ENCODE measurements at places on chromosomes 3 and 15.

DNA sequence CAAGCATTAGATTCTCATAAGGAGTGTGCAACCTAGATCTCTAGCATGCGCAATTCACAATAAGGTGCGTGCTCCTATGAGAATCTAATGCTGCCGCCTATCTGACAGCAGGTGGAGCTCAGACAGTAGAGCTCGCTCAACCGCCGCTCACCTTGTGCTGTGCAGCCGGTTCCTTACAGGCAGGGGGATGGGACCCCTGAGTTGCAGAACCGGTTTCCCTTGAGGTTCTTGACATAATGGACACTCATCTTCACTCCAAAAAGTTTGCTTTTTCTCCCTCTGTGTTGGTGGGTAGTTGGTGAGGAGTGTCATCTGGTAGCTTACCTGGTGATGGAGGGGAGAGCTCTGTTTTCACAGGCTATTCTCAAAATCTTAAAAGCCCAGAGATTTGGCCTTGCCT is 324.0 kb upstream of the TBL1XR1 start:
- no peak for DNase-seq

GRCh38 chr3:47006145-47006651 is 26.7 kb downstream of the NBEAL2 start:
- DNase-seq, result peak; percentile 61

DNA sequence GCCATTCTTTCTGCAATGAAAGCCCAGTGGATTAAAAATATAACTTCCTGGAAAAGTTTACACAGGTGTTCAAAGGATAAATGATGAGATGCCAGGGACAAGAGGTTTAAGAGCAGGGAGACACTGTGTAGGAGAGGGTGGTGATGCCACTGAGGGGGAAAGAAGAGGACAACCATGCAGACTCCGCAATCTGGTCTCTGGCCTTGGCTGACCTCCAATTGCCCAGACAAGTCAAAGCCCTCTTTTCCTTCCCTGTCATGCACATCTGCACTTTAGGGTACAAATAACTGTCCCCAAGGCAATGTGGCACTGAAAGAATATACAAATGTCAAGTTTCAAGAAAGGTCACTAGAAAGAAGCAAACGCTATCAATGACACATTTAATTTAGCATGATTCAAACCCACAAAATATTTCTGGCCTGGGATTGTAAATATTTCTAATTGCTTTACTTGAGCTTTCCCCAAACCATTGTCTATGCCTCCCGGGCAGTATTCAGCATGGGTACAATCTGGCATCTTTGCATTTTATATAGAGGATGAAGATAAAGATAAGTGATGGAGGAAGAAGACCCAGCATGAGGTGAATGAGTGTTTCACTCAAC is 319.4 kb downstream of the PLCL2 start:
- no peak for DNase-seq

- DNase-seq, result no peak
These were observed 86.8 kb downstream of the CYP19A1 start for GRCh38 chr15:51251556-51251955.

DNA sequence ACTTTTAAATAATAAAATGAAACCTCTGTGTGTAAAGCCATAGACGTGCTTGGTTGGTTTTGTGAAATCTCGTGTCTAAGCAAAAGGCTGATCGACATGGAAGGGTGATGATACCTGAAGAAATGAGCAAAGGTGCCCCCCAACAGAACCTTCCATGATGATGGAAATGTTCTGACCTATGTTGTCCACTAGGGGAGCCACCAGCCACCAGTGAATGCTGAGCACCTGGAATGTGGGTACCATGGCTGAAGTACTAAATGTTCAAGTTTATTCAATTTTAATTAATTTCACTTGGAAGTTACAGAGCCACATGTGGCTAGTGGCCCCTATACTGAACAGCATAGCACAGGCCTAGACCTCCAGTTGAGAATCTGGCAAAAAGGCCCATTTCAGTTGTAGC is 158.8 kb downstream of the POLR2M start:
- DNase-seq, result no peak

GRCh38 chr3:128242818-128243601 is 89.7 kb downstream of the EEFSEC start:
- DNase-seq, result no peak

DNA sequence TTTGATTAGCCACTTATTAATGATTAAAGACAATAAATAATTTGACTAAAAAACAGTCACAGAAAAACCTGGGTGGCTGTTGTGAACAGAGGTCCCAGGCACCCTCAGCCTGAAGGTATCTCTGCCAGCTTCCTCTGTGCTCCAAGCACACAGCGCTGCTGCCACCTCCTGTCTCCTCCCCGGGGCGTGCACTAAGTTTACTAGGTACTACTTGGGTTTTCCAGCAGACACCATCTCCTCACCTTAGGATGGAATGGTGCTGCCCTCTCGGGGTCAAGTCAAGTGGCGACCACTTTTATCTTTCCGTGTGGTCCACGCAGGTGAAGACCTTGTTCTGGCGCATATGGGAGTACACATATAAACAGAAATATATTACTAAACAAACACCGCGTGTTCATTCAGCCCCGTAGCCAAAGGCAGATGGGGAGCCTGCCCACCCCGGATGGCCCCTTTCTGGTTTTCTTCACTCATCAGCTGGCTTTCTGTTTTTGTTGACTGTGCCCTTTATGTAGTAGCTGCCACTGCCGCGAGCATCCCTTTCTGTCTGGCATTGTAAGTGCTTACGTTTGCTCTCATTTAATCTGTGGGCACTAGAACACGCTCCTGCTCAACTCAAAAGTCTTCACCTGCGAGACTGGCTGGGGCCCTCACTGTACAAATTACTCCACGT is 128.0 kb downstream of the LRIG1 start:
- no peak for DNase-seq

GRCh38 chr15:45666119-45666875 is 31.5 kb downstream of the SQOR start:
- DNase-seq, result no peak

GRCh38 chr15:64503197-64503596 is 42.8 kb downstream of the ZNF609 start:
- no peak for DNase-seq

DNA sequence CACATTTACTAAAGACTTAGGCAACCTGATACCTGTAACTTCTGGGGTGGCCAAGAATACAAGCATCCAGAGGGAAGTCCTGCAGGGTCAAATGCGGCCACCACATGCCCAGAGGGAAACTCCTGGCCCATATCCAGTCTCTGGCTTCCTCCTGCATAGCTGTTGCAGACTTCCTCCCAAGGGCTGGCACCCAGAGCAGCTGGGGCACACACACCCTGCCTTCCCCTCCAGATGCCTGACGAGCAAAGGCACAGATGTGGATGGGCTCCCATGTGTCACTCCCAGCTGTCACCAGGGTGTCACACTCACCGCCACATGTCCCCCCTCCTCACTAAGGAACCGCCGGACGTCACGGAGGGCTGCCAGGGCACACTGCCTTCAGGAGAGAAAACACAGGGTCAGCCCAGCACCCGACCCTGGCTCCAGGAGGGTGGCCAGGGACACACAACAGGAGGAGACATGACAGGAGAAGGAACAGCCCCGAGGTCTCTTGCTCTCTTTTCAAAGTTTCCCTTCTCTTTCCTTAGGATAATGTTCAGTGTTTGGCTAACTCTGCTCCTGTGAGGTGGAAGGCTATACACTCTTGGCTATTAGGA is 13.2 kb downstream of the PFKFB4 start:
- DNase-seq, result no peak

Measured in coronary artery (tissue), 2 donors.